GM10248 (cell line): ENCODE measurements at places on chromosomes 12 and 14.

GRCh38 chr12:27164330-27165040 is 79.6 kb upstream of the STK38L start:
- no peak for DNase-seq

DNA sequence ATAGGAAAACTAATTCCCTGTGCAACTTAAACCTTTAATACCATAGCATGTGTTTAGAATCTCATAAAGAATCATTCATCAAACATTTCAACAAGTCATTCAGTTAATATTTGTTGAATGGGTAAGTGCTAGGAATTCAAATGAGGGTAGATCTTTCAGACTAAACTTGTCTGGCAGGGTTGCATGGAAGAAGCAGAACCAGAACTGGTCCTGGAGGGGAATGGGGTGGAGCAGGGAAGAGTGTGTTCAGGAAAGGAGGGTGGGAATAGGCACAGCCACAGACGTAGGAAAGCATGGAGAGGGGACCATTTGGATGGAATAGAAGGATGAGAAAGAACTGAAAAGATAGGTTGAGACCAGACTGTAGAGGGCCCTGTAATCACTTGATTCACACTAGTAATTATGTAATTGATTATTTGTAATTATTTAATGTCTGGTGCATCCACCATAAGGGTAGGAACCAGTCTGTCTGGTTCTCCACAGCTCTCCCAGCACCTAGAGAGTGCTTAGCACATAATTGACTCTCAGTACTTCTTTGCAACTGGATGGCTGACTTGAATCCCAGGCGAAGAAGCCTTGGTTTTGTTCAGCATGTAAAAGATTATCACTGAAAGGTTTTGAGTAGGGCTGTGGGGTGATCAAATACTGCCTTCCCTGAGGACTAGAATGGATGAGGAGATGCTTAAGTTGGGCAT is 3.0 kb upstream of the MAP3K9 start:
- DNase-seq, result no peak

- no peak for DNase-seq
Observed at GRCh38 chr14:67413806-67414769, 2.1 kb upstream of the PLEK2 start.

DNA sequence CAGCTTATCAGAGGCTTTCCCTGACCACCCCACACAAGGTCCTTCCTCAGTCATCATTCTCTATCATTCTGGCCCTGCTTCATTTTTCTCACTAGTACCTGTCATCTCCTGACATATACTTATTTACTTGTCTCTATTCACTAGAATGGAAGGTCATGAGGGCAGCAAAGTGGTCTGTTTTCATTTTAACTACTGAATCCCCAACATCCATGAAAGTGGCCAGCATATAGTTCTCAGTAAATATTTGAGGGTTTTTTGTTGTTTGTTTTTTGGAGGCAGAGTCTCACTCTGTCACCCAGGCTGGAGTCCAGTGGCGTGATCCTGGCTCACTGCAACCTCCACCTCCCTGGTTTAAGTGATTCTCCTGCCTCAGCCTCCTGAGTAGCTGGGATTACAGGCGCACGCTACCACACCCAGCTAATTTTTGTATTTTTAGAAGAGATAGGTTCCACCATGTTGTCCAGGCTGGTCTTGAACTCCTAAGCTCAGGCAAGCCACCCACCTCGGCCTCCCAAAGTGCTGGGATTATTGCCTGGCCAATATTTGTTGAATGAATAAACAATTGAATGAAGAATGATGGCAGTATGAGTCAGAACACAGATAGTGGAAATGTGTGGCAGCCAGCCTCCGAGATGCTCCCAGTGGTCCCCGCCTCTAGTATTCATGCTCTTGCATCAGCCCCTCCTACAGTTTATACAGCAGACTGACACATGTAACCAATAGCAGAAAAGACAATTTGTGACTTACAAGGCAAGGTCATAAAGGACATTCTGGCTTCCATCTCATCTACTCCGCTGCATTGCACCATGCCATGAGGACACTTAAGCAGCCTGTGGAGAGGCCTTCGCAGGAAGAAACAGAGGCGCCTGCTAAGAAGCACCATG is 7.0 kb upstream of the ANO6 start:
- DNase-seq, result no peak

DNA sequence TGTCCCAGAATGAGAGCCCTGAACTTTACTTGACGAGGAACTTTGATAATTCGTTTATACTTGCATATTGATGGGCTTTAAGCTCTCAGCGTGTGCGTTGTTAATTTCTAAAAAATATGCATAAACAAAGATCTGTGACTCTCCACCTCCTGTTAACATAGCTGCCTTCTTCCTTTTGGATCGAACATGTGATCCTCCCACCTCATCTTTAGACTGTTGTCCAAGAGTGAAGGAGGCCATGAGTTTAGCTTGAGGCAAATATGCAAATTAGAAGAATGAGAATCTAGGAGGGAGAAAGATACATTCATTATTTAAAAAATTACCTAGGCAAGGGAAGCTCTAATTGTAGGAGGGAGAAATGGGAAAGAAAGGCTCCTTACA is 617 bp downstream of the TTC8 start:
- no peak for DNase-seq

GRCh38 chr12:65637774-65638173 is 186.5 kb upstream of the HMGA2 start:
- DNase-seq, result no peak

GRCh38 chr14:75711796-75712211 is 50.8 kb downstream of the TTLL5 start:
- DNase-seq, result peak; percentile 13

- DNase-seq, result no peak
Observed at GRCh38 chr14:21248739-21249411, 20.4 kb downstream of the HNRNPC start.

DNA sequence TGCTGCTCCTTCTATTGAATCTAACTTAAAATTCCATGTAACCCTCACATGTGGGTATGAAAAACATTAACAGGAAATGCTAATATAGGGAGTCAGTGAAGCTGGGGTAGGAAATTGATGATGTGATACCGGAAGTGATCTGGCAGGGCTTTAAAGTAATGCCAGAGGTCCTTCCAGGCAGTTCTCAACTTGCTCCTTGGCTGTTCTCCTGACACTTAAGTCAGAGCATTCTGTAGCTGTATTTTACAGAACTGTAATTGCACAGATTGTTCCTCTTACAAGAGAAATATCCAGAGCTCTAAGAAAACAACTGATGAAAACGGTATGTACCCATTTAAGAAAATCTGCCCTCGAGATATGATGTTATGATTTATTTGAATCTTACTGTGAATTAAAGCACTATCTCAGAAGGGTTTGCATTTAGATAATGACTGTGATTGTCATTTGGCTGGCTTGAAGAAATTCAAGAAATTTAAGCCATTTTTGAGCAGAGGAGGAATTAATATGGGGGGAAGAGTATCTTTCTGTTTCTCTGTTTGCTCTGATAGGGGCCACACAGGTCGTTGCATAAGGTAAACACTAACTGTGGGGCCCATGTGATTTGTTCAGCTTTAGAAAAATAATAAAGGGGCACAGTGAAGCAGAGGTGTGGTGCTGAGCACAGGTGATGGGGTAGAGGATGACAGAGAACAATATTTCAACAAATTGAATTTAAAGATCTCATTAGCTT is 88.4 kb downstream of the BBS10 start:
- no peak for DNase-seq

- no peak for DNase-seq
Observed at GRCh38 chr12:15708396-15709076, 80.7 kb downstream of the EPS8 start.

DNA sequence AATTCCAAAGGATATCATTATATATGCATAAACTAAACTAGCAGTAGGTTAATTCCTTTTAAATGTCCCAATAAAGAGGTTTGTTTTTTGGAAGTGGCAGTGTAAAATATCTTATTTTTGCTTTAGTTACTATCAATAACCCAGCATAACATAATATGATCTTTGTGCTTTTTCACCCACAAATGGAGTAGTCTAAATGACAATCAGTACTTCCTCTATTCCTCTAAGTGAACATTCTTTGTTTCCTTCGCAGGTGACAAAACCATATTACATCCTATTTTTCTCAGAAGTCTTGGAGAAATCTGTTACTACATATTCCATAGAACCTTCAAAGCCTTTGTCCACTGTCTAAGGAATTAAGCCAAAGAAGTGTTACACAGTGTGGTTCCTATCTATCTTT is 62.5 kb downstream of the MED13L start:
- DNase-seq, result no peak

GRCh38 chr14:24335461-24336171 is 745 bp upstream of the ADCY4 start:
- DNase-seq, result no peak

GRCh38 chr14:69956970-69957369 is 77.8 kb downstream of the SMOC1 start:
- DNase-seq, result no peak

GRCh38 chr12:113757221-113758002 is 208.7 kb downstream of the RBM19 start:
- no peak for DNase-seq

- DNase-seq, result no peak
Observed at GRCh38 chr14:67269298-67270060, 28.2 kb downstream of the PALS1 start.

DNA sequence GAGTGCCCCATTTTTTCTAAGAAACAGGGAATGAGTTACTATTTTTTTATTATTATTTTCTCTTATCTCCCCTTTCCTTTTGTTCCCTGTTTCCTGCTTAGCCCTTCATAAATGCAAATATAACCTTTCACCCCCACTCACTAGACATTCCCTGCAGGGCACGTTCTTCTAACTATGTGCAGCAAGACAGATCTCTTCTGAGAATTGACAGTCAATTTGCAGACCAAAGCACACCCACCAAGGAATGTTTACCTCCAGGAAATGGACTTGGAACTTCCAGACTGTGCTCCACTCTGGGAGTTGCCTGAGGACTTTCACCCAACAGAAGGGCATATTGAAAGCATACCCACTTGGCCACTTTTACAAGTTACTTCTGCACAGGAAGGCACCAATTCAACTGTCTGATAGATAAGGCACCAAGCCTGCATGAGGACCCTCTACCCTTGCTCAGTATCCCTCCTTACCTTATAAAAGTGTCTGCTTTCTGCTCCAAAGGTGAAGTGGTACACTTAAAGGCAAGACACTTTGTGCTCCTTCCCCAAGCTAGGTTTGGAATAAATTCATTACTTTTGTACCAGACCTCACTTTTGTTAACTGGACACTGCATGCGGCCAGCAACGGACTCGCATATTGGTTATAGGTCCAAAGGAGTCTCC is 6.5 kb downstream of the TAS2R19 start:
- no peak for DNase-seq

DNA sequence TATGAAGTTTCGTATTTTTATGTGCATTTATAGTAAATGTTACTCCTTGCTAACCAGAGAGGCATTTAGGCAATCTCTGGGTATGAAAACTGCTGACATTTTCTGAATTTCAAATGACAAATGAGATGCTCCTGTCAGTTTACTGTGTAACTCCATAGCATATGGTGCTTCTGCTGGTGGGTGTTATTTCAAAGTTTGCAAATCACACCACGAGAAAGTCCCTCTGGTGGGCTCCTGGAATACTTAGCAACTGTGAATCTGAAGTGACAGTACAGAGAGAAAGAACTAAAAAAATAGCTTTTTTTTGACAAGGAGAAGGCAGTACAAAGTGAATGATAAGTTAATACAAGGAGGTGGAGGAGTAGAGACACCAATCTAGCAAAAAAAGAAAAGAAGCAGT is 161.5 kb downstream of the DERA start:
- no peak for DNase-seq

- DNase-seq, result no peak
Observed at GRCh38 chr12:53097207-53097563, 282 bp upstream of the IGFBP6 start.

- no peak for DNase-seq
Observed at GRCh38 chr14:102775855-102776760, 1.1 kb upstream of the TRAF3 start.
